ENCODE measurements at places on chromosomes 13 and 19. TPM values are rescaled to one million over a fixed set of nuclear protein-coding genes. Genes with fewer than 3 reads are reported as not detected.

DNA sequence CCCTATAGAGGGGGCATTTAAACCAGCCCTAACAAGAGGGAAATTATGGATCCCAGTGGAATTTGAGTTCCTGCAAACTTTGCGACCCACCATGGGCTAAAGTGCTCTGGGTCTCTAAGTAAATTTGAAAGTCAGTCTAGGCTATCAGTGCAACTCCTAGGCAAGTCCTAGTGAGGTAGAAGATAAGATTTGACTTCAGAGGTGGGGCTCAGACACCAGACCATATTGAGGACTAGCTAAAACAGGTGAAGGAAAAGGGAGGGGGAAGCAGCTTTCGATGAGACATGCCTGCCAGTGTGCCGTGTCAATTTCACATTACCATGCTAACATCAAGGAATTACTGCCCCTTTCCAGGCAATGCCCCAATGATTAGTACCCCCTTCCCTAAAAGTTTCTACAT, 38.4 kb downstream of the CD320 start:
- no peak for DNase-seq

DNA sequence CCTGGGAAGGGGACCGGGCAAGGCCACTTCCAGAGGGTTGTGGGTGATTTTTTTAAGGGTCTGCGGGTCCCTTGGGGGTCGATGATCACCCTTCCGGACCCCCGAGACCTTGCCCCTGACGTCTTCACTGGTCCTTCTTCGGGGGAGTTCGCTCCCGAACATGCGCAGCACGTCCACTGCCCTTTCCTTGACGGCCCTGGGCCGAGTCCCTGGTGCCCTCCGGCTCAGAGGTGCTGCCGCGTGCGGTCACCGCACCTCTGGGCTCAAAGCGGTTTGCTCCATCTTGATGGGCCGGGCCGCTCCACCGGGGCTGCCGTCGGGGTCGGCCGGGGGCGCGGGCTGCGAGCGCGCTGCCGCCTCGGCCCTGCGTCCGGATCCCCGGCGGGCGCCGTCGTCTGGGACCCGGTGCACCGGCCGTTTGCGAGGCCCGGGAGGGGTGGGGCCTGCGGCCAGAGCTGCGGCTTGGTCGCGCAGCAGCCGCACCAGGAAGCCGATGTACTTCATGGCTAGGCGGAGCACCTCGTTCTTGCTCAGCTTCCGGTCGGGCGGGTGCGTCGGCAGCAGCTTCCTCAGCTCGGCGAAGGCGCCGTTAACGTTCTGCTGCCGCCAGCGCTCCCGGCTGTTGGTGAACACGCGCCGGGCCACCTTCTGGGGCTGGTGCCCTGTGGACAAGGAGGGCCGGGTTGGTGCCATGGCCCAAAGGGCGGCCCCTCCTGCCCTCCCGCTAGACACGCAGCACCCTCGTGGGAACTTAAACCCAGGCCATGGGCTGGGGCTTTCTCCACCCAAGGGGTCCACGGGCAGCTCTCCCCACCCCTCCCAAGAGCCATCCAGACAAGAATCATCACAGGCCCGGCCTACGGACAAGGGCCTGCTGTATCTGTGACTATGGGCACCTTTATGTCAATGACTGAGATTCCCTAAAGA, 3.3 kb downstream of the LYL1 start:
- no peak for DNase-seq

The FBXO27 gene
- 8.7 TPM for polyA plus RNA-seq

The SCGB2B2 gene
- 2.0 TPM for polyA plus RNA-seq

- DNase-seq: no peak
Measured at GRCh38 chr13:80430561-80430960, 89.6 kb upstream of the SPRY2 start.

GRCh38 chr19:58277748-58278540, 811 bp upstream of the ZNF8 start:
- no peak for DNase-seq

DNA sequence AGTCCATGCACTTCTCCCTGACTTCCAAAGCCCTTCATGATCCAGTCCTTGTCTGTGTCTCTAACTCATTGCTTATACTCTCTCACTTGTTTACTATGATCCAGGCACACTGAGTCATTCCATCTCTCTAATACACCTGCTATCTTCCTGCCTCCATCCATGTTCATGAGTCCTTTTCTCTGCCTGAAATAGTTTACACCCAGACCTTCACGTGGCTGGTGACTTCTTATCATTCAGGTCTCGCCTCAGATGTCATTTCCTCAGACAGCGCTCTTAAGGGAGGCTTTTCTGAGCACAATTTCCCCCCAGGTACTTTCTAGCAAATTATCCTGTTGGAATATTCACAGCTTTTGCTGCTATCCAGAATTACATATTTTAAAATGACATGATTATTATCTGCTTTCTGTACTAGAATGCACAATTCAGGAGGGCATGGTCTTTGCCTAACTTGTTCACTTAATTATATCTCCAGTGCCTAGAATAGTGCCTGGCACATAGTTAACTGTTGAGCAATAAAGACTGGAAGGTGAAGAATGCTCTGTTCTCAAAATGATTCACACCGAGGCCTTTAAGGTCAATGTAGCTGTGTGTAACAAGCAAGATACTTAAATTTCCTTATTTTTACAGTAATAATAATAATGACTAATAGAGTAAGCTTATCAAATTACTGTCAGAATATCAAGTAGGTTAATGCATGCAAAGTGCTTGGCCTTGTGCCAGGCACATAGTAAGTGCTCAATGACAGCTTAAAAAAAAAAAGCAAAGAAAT, 183.7 kb upstream of the SPRY2 start:
- no peak for DNase-seq

- no peak for DNase-seq
Measured at GRCh38 chr19:55066107-55066709, 3.3 kb upstream of the RDH13 start.

The SLC7A9 gene
- polyA plus RNA-seq: 20.3 TPM

DNA sequence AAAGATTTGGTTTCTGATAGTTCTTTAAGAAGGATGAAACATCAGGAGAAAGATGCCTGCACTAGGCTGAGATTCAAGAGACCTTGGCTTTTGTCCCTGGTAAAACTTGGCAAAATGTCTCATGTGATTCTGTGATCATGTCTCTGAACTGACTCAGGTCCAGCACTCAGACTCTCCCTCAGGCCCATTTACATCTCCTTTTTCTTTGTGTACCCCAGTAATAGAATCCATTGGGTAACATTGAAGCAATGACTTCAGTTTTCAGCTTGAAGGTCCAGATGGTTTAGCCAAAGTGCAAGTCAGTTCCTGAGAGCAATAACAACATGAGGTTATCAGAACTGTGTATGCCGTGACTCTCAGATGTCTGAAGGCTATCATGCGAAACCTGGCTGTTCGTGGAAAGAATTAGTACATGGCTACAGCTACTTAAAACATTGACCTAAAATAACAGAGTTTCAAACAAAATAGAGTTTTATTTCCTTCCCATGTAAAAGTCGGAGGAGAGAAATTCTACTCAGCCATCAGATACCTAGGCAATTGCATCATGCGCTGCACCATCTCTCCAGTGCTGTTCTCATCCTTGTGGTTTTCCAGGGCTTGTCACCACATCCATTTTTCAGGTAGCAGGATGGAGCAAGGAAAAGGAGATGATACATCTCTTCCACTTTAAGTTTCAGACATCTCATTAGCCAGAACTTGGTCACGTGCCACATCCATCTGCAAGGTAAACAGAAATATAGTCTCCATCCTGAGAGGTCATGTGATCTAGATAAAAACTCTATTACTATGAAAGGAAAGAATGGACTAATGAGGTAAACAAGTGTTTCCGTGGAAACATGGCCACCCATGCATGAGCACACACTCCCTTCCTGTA, 117.3 kb downstream of the POSTN start:
- no peak for DNase-seq

GRCh38 chr13:98619556-98619955, 42.6 kb upstream of the STK24 start:
- DNase-seq: no peak

The C2CD4C gene
- polyA plus RNA-seq: 4.0 TPM

Data from renal pelvis (tissue), 12 donors.